Stimulated activated CD4-positive, alpha-beta T cell treated with anti-CD3 and anti-CD28 coated beads, TNF-alpha, amount 100 ng/mL, for 1 hour (primary cell): ENCODE measurements at places on chromosomes 6 and 20.
A peak's percentile ranks its signal among the peaks of the same experiment; 100 is the strongest.

DNA sequence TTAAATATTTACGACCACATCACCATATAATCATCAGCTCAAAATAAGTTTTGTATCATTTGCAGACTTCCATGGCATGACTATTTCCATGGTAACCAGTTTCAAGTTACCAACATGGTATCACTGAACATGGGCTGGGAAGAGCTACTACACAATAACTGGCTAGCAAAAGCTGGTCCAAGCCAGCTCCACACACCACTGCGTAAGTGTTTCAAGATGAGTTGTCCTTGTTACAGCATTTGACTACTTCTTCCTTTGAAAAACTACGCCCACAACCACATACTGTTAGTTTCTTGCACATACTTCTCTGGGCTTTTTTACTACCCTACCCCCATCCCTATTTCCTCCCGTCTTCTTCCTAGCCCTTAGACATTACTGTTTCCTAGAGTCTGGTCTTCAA lies 8.5 kb downstream of the CD164 start:
- no peak for DNase-seq

GRCh38 chr6:89954721-89955148 lies 60.5 kb downstream of the GJA10 start:
- no peak for DNase-seq

DNA sequence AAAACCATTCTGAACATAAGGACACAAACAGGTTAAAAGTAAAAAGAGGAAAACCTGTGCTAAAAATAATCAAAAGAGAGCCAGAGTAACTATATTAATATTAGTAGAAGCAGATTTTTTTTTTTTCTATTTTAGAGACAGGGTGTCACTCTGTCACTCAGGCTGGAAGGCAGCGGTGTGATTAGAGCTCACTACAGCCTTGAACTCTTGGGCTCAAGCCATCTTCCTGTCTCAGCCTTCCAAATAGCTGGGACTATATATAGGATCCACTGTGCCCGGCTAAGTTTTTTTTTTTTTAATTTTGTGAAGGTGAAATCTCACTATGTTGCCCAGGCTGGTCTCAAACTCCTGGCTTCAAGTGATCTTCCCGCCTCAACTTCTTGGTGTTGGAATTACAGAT lies 33.4 kb upstream of the PLN start:
- DNase-seq, result no peak

- no peak for DNase-seq
Measured at GRCh38 chr6:19715167-19715551, 122.0 kb upstream of the ID4 start.

GRCh38 chr20:34560141-34560523 lies 1.6 kb downstream of the MAP1LC3A start:
- no peak for DNase-seq

- no peak for DNase-seq
Measured at GRCh38 chr6:18360188-18360587, 27.0 kb upstream of the RNF144B start.

DNA sequence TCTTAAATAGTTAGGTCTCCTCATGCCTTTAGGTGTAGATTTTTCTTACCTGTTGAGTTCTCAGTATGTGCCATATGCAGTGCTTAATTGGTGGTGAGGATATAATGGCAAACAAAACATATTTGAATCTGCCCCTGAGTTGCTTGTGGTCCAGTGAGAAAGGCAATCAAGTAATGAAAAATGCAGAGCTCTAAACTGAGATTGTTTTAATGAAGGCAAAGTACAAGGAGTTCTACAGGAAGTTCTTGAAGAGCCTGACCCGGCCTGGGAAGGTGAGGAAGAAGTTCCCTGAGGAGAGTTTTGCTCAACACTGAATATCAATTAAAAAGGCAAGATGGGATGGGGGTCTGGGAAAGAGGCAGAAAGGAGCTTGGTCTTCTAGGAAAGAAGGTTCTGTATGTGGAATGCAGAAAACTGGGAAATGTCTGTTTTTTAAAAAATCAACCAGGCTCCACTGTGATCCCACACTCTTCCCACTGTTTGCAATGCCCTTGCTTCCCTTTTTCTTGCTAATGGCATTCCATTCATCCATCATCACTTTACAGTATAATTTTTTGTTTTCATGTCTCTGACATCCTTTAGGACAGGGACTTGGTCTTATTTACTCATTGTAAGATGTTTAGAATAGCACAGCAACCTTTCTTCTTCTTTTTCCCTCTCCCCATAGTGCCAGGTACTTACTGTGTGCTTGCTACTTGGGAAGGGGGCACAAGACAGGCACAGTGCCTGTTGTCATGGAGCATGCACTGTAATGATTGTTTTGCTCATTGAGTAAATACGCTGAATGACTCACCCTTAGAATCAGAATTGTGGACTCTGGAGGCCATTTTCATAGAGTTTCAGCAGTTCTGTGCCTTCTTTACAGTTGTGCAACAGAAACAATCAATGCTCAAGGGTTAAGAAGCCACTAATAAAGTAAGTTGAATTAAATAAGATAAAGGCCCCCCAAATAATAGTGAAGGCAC lies 64.3 kb downstream of the ANKS1A start:
- no peak for DNase-seq

GRCh38 chr6:33950472-33950881 lies 146.7 kb upstream of the MLN start:
- no peak for DNase-seq

GRCh38 chr6:52697903-52698302 lies 27.0 kb downstream of the TMEM14A start:
- DNase-seq, result no peak

DNA sequence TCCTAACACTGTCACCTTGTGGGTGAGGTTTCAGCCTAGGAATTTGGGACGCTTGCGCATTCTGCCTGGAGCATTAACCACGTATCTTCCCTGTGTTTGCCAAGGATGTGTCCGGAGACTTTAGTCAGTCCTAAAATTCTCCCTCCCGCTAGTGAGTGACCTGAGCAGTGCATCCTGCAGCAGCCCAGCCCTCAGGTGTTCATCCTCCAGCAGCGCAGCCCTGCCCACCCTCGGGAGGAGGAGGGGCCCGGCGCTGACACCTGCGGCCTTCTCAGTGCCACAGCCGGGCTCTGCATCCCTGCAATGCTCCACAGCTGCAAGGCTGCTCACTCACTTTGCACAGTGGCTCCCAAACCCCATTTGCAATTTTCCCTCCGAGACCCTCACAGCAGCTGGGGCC lies 79.5 kb downstream of the ERMARD start:
- no peak for DNase-seq

DNA sequence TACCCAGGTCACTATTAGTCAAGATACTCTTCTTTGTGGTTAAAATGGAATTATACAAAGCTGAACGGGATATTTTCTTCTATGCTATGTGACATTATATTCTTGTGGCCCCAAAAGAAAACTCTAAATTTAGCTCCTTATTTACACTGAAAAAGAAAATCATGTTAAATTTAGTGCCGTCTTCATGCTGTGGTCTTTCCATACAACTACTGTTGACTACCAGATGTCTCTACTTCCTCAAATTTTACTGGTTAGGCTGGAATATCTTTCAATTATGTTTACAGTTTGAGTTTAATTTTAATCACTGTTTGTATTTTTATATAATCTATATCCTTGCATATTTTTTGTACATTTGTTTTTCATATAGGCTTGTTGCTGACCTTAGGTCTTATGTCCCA lies 95.6 kb upstream of the FOXO3 start:
- DNase-seq, result no peak

- no peak for DNase-seq
Measured at GRCh38 chr6:50213146-50213545, 163.4 kb upstream of the DEFB112 start.

DNA sequence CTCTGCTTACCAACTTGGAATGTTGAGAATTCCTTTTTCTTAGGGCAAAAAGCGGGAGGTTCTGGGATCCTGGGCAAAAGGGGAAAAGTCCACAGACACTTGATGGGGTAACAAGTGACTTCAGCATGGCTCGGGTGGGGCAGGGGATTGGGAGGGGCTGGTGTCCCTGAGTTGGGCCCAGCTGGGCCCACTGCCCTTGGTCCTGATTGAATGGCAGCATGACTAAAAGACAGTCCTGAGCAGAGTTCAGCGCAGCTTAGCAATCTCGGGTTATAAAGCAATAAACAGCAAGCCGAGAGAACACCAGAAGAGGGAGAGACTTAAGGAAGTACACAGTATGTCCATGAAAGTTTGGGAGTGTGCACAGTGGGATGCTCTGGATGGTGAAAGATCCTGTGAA lies 5.6 kb downstream of the PPP2R5D start:
- no peak for DNase-seq

GRCh38 chr6:38248500-38249234 lies 391.1 kb downstream of the BTBD9 start:
- DNase-seq, result no peak

- DNase-seq, result peak; percentile 66
Measured at GRCh38 chr6:137811121-137811915, 55.7 kb upstream of the TNFAIP3 start.

DNA sequence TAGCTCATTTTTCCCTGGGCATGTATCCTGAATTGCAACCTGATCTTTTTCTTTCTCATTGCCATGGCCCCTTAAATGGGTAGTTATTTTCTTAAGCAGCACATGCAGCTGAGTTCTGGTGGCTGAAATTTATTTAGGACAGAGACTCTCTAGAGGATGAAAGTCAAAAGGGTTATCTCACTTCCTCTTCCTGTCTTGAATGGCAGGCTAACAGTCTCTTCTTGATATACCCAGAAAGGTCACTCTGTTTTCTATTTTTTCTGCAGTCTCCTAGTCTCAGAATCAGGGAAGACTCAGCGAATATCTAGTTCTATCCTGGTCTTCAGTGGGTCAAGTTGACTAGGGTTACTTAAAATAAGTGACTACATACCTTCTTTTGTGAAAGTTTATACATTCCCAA lies 243.3 kb downstream of the EPHA7 start:
- no peak for DNase-seq

GRCh38 chr6:2237001-2237400 lies 8.4 kb downstream of the GMDS start:
- no peak for DNase-seq

GRCh38 chr6:9404351-9405146 lies 969.2 kb upstream of the SLC35B3 start:
- no peak for DNase-seq

- no peak for DNase-seq
Measured at GRCh38 chr6:1962201-1962600, 283.2 kb downstream of the GMDS start.

DNA sequence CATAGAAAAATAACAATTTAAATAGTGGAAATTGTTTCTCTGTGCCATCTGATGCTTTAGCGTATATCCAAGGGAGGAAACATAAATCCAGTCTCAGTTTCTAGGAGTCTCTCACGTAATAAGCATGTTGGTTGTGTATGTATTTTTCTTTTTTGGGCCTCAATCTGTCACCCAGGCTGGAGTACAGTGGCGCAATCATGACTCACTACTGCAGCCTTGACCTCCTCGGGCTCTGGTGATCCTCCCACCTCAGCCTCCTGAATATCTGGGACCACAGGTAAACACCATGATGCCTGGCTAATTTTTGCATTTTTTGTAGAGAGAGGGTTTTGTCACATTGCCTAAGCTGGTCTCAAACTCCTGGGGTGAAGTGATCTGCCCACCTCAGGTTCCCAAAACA lies 78.6 kb upstream of the PLN start:
- no peak for DNase-seq

GRCh38 chr6:159036673-159037072 lies 8.1 kb downstream of the TAGAP start:
- DNase-seq, result no peak

DNA sequence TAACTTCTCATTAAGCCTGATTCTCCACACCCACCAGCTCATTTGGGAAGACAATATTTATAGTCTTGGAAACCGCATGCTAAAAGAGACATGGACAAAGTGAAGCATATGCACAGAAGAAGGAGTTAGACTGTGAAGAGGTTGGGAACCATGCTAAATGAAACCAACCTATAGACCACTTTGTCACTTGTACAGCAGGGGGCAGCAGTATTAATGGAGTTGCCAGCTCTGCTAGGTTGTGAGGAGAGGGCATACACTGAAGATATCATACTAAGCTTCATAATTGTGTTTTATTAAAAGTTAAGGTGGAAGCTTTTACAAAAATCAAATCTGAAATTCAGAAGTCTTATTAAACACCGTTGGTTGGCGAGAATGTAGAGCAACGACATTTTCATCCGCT lies 38.3 kb upstream of the HMGCLL1 start:
- no peak for DNase-seq

GRCh38 chr6:139981768-139982181 lies 607.3 kb upstream of the CITED2 start:
- DNase-seq, result no peak

DNA sequence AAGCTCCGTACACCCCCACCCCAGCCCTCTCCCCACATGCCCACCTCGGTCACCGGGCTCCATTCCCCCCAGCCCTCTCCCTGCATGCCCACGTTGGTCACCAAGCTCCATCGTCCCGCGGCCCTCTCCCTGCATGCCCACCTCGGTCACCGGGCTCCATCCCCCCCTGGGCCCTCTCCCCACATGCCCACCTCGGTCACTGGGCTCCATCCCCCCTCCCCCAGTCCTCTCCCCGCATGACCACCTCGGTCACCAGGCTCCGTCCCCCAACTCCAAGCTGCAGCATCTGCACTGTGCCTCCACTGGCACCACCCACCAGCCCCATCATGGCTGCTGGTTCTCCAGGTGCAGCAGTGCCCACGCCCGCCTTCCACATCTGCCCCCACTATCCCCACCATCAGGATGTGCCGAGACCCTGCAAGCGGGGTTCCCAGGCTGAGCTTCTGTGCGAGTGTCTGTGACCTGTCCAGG lies 16.8 kb downstream of the TAF4 start:
- DNase-seq, result no peak

- no peak for DNase-seq
Measured at GRCh38 chr6:116446399-116446798, 14.8 kb upstream of the CALHM6 start.

GRCh38 chr20:44309763-44310663 lies 989 bp downstream of the FITM2 start:
- DNase-seq, result no peak

DNA sequence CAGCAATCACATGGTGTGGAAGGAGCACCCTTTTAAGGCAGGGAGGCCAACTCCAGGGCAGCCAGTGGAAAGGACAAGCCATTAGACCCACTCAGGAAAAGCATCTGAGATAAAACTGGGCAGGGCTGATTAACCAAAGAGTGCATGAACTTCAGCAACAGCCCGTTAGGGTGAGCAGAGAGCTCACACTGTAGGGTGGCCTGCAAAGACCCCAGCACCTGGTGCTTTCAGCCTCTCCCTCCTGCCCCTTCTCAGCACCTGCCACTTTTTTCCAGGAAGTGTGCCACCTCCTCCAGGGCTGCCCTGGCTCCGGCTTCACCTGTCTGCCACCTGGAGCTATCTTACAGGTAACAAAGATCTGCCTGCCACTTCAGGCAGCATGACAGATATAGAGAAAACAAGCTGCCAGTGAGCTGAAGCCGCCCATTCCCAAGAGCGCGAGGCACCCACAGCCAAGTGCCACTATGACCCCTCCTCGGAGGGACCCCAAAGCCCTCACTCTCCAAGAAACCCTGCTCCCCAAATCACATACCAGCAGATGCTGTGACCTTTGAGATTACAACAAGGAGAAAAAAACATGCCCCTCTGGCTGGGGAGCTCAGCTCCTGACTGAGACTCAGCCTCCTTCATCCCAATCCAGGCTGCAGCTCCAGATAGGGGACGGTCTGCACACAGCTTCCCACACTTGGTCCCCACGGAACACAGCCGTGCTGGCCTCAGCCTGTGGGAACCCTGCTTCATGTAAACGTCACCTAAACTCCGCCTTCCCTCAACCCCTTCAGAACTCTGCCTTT lies 71.2 kb downstream of the ABHD12 start:
- DNase-seq, result no peak
